ENCODE measurements at places on chromosomes 5 and 9. TPM values are rescaled to one million over a fixed set of nuclear protein-coding genes. Genes with fewer than 3 reads are reported as not detected.

SLC24A2 gene
- total RNA-seq: not detected

TMED9 gene
- total RNA-seq: 179 TPM

ZNF300 gene
- 3.4 TPM for total RNA-seq

FBXL7 gene
- total RNA-seq: 14.7 TPM

TRAF1 gene
- total RNA-seq: 4.6 TPM

JAKMIP2 gene
- total RNA-seq: not detected

NMUR2 gene
- total RNA-seq: not detected

TAF11L4 gene
- total RNA-seq: not detected

TEK gene
- 79.5 TPM for total RNA-seq

CDKN2B-AS1 gene
- 1.1 TPM for total RNA-seq

SH3GL2 gene
- 0.07 TPM for total RNA-seq

TAF11L10 gene
- total RNA-seq: not detected

IL4 gene
- not detected for total RNA-seq

SPATA31C1 gene
- not detected for total RNA-seq

ADAMTS13 gene
- 0.20 TPM for total RNA-seq

All from mammary microvascular endothelial cell (primary cell).